ENCODE measurements at places on chromosomes 4 and X. TPM values are rescaled to one million over a fixed set of nuclear protein-coding genes. Genes with fewer than 3 reads are reported as not detected.

CNGA2 gene
- total RNA-seq: not detected

NAP1L5 gene
- total RNA-seq: 2.6 TPM

NDST4 gene
- total RNA-seq: not detected

IL9R gene
- not detected for total RNA-seq

CAMK2D gene
- 32.5 TPM for total RNA-seq

MRPL1 gene
- total RNA-seq: 20.9 TPM

ZMAT1 gene
- total RNA-seq: 0.65 TPM

TBC1D9 gene
- 66.7 TPM for total RNA-seq

TRAM1L1 gene
- 0.65 TPM for total RNA-seq

PKD2 gene
- total RNA-seq: 14.9 TPM

Data from lung microvascular endothelial cell (primary cell).